Pancreas (tissue), 10 donors: ENCODE measurements at places on chromosomes 7 and 10. TPM values are rescaled to one million over a fixed set of nuclear protein-coding genes. Genes with fewer than 3 reads are reported as not detected.

The CCDC172 gene
- not detected for total RNA-seq

The ARID5B gene
- total RNA-seq = 2.6 TPM

The MALRD1 gene
- total RNA-seq = not detected

The ASL gene
- total RNA-seq = 25.6 TPM

The SYT15 gene
- total RNA-seq = 10.7 TPM

The CFAP46 gene
- total RNA-seq = 1.3 TPM

The ABCB4 gene
- total RNA-seq = 0.28 TPM

The PTPRZ1 gene
- 0.60 TPM for total RNA-seq

GRCh38 chr7:153276394-153276793 is 516.8 kb downstream of the ACTR3B start:
- no peak for DNase-seq

GRCh38 chr7:64504581-64505120 is 58.2 kb downstream of the ZNF680 start:
- DNase-seq = no peak

- DNase-seq = no peak
These were observed 44.4 kb downstream of the FOXI2 start for GRCh38 chr10:127781412-127781811.

GRCh38 chr7:125218076-125218475 is 288.5 kb upstream of the POT1 start:
- DNase-seq = no peak

GRCh38 chr7:75663302-75663907 is 75.3 kb downstream of the HIP1 start:
- DNase-seq = no peak

- no peak for DNase-seq
These were observed 128.5 kb downstream of the INHBA start for GRCh38 chr7:41574377-41574776.

DNA sequence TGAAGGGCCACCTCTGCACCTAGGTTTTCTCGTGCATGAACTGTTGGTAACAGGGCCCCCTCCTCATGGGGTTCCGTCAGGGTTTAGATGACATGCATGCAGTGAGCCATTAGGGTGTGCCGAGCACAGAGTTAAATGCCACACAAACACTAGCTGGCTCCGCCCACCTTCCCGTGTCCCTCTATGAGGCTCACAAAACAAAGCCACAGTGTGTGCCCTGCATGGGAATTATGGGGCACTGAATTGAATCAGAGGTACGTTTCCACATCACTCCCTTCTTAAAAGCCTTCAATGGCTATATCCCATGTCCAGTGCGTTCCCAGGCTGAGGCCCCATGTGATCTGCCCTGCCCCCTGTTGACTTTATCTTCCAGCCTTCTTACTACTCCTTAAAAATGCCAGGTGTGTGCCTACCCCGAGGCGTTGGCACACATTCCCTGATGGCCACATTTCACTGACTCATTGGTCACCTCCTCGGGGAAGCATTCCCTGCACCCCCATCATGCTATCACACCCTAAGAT is 35.7 kb downstream of the GSDME start:
- DNase-seq = no peak

DNA sequence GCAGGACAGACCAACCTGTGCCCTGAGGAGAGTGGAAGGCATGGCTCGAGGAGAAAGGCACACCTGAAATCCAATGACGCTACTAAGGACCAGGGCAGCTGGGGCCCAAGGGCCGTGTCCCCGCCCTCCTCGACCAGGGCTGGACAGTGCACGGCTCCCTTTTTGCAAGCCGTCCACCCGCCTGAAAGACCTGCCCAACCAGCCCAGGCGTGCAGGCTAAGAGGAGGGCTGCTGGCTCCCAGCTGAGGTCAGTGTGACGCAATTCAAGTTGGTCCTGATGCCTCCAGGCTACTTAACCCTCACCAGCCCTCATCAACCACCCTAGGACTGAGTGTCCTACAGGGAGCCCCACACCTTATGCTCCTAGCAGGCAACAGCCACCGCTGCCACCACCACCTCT is 69.3 kb downstream of the DLG5 start:
- DNase-seq = no peak
